ENCODE measurements at places on chromosomes 3 and 15. TPM values are rescaled to one million over a fixed set of nuclear protein-coding genes. Genes with fewer than 3 reads are reported as not detected.

DNA sequence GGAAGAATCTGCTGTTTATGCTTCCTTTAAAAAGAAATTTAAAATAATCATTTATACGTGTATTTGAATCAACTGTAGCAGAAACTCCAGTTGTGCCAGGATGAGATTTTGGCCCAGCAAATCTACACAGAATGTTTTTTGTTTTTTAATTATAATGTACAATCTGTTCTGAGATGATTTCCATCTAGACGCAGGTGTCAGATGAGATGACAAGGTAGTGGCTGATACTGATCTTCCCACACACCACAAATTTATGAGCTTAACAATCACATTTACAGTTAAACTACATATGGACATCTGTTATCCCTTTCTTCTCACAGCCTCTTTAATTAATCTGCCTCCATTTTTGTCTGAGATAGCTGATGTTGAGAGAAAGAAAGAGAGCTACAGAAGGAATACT is 23.6 kb downstream of the DCLK3 start:
- DNase-seq = no peak

GRCh38 chr3:195766671-195767070 is 45.1 kb downstream of the MUC4 start:
- no peak for DNase-seq

DNA sequence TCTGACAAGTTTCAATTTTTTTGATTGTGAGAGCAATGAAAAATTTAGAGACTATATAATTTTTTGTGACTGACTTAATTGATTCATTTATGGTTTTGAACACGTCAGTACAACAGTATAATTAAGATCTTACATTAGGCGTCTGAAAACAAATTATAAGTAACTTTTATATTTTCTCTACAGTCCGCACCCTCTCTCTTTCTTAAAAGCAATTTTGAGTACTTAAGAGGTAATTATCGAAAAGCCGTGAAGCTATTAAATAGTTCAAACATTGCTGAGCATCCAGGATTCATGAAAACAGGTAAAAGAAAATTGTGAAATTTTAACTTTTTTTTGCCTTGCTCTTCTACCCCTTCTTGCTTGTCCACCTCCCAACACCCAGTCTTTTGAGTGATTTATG is 34.9 kb downstream of the CNOT10 start:
- DNase-seq = no peak

DNA sequence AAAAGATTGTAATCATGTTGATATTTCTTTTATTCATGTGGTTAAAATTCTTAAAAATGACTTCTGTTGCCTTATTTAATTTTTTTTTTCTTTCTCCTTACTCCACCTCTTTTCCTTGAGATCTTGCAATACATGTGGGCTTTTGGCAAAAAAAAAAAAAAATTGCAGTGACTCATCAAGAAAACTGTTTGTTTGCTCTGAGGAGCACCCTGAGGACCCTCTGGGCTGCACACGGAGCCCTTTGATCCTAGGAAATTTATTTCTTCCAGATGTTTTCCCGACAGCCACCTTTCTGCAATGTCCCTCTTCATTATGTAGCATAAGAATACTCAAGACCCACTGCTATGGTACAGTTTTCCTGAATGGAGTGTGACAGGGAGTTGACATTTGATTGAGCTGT is 371.7 kb downstream of the ZBTB20 start:
- no peak for DNase-seq

- DNase-seq = peak; percentile 56
Observed at GRCh38 chr3:74897006-74897405, 282.5 kb upstream of the CNTN3 start.

- DNase-seq = no peak
Observed at GRCh38 chr15:70337277-70338186, 239.8 kb upstream of the TLE3 start.

Gene KLHL24
- 5.7 TPM for polyA plus RNA-seq

Gene SPATA16
- polyA plus RNA-seq = not detected

Gene ADCY5
- polyA plus RNA-seq = 0.21 TPM

Data from SK-N-SH (cell line).